HT1080 (cell line): ENCODE measurements at places on chromosomes 12 and 14. TPM values are rescaled to one million over a fixed set of nuclear protein-coding genes. Genes with fewer than 3 reads are reported as not detected.

CMA1 gene
- total RNA-seq: not detected in 2 replicates

KRT79 gene
- total RNA-seq: 0.45 and 1.0 TPM in 2 replicates

SDR9C7 gene
- total RNA-seq: not detected in 2 replicates

ART4 gene
- not detected in 2 replicates for total RNA-seq

NELL2 gene
- 0.20 and 0.95 TPM in 2 replicates for total RNA-seq

ZFHX2 gene
- total RNA-seq: 0.63 and 1.2 TPM in 2 replicates

TAS2R46 gene
- not detected in 2 replicates for total RNA-seq
